ENCODE measurements at places on chromosomes 4 and X.

- no peak for DNase-seq
These were observed 46.5 kb downstream of the ANAPC4 start for GRCh38 chr4:25423548-25423947.

- DNase-seq, result no peak
These were observed 371.8 kb downstream of the FSTL5 start for GRCh38 chr4:161791796-161792556.

DNA sequence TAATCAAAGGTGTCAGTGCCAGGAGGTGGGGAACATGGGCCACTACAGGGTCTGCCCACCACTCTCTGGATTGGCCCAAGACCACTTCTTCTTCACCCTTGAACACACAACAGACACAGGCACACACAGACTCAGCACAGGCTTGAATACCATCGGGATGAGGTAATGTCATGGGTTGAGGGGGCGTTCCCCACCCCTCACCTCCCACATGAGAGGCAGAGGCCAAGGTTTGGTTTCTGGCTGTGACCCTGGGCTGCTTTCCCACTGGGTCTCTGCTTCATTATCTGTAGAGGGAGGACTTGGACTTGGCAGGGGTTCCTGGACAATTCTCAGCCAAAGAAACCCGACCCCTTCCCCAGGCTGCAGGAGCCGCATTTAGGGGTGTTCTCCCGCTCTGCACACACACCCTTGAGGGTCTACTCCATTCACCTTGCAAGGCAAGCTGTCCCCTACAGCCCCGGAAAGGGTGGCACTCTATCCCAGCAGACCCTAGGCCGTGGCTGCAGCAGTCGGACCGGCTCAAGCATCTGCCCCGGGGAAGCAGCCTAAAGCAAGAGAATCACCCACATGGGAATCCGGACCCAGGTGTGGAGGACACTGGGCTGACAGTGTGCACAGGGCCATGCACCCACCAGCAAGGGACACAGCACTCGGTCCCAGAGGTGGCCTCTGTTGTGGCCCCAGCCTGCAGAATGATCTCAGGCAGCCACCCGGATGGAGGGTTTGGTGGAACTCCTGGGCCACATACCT, 62.4 kb downstream of the TRMT44 start:
- DNase-seq, result no peak

- DNase-seq, result no peak
These were observed 79.1 kb upstream of the C1QTNF7 start for GRCh38 chr4:15348695-15349094.

DNA sequence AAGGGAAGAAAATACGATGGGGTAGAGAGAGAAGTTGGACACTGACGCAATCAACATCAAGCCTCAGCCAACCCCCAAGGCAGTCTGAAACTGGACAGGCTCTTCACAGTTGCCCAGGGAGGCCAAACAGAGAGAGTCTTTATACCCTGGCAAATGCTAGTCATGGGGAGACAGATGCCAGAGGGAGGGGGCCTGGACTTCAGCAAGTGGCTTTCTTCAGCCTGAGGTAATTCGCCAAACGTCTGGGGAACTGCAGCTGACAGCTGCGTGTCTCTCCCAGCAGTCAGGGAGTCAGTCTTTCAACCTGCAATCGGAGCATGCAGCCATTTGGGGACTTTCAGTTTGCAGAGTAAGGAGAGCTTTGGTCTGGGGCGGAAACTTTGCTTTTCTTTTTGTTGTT, 521.6 kb downstream of the TRIML1 start:
- no peak for DNase-seq

GRCh38 chr4:140081641-140082390, 72.2 kb downstream of the MAML3 start:
- no peak for DNase-seq

GRCh38 chrX:338836-339400, 20.3 kb upstream of the GTPBP6 start:
- no peak for DNase-seq

GRCh38 chrX:46327566-46328115, 217.6 kb downstream of the ZNF674 start:
- no peak for DNase-seq

DNA sequence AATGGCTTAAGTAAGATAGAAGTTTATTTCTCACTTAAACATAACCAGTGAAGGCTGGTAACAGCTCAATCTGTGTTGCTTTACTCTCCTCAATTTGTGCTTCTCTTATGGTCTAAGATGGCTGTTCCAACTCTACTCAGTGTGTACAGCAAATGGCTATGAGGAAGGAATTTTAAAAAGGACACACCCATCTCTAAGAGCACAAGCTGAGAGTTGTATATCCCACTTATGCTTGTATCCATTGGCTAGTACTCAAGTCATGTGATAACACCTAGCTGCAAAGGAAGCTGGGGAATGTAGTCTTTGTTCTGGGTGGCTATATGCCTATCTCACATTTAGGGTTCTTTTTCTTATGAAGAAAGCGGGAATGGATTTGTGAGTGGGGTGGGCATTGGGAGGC, 63.3 kb downstream of the GPAT3 start:
- DNase-seq, result no peak

DNA sequence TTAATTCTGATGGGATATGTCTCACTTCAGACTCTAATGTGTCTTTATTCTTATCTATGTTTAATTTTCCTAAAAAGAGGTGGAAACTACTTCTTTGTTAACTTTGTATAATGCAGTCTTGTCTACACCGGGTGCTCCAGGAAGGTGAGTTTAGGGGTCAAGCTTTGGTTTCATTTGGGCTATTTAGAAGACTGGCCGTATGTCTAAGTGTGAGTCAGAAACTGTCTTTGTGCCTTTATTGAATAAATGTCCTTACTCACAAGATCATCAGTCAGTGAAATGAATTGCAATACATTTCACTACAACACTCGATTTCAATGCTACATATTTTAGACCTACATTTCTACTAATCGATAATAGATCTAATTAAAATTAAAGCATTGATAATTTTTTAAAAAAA, 56.2 kb downstream of the PROM1 start:
- DNase-seq, result no peak

- DNase-seq, result no peak
These were observed 26.7 kb upstream of the GUCY1A1 start for GRCh38 chr4:155639704-155640523.

DNA sequence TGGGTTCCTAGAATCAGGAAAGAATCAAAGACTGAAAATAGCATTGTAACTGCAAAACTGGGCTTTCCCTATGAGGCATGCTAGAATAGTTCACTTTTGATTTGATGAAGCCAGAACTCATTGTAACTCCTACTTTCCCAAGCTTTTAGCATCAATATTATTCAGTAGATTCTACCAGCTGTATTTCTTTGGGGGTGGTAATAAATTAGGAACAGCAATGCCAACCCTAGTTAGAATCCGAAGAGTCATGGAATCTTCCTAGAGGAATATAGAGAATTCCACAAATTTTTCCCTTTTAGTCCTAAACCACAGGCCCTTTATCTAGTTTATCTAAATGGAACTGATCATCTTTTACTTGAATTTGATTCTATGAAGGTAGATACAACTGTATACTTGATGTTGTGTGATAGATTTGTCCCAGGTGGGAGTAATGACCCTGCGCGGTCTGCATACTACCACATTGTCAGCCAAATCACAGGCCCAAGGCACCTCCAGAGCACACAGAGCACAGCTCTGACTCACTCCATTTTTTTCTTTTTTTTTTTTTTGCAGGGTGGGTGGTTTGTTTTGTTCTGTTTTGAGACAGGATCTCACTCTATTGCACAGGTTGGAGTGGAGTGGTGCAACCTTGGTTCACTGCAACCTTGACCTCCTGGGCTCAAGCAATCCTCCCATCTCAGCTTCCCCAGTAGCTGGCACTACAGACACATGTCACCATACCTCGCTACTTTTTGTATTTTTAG, 66.6 kb downstream of the EDNRA start:
- DNase-seq, result no peak

- no peak for DNase-seq
These were observed 118.7 kb downstream of the BEND2 start for GRCh38 chrX:18102006-18102405.

- no peak for DNase-seq
These were observed 280.5 kb upstream of the GATB start for GRCh38 chr4:152041295-152041694.

- no peak for DNase-seq
These were observed 1.4 kb downstream of the PLXNB3 start for GRCh38 chrX:153765138-153766079.

DNA sequence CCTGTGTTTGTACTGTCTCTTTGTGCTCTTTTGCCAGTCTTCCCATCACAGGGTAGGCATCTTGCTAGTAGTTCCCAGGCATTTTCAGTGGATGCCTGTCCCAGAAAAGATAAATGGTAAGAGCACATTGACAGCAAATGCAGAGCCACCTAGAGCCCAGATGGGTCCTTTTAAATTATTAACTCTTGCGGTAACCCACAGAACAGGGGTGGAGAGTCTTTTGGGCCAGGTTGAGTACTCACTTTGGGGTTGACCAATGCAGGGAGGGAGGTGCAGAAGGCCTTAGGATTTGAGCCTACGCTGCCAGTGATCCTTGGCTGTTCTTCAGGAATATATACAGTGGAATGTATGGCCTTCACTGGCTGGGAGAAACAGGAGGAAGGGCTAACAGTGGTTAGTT, 173.8 kb downstream of the MSN start:
- no peak for DNase-seq

GRCh38 chr4:121009578-121010478, 62.5 kb downstream of the NDNF start:
- DNase-seq, result no peak

DNA sequence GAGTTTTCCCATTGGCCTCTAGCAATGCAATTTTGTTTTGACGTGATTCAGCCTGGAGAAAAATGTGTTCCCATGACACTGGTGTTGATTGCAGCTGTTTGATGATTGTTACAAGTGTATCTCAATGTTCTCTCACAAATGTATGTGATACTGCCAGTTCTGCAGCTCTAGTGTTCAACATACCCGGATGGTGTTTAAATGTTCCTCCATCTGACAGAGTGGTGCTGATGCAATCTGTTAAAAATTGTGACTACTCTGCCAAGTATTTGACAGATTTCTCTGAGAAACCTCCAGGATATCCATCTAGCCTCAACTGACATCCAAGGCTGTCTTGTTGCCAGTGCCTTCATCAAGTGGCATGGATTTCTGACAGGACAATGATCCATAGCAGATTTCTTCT, 657.2 kb upstream of the DIAPH2 start:
- no peak for DNase-seq

- DNase-seq, result no peak
These were observed 131.5 kb downstream of the JADE1 start for GRCh38 chr4:128940971-128941370.

- no peak for DNase-seq
These were observed 149.8 kb upstream of the ARHGEF9 start for GRCh38 chrX:63934791-63935190.

DNA sequence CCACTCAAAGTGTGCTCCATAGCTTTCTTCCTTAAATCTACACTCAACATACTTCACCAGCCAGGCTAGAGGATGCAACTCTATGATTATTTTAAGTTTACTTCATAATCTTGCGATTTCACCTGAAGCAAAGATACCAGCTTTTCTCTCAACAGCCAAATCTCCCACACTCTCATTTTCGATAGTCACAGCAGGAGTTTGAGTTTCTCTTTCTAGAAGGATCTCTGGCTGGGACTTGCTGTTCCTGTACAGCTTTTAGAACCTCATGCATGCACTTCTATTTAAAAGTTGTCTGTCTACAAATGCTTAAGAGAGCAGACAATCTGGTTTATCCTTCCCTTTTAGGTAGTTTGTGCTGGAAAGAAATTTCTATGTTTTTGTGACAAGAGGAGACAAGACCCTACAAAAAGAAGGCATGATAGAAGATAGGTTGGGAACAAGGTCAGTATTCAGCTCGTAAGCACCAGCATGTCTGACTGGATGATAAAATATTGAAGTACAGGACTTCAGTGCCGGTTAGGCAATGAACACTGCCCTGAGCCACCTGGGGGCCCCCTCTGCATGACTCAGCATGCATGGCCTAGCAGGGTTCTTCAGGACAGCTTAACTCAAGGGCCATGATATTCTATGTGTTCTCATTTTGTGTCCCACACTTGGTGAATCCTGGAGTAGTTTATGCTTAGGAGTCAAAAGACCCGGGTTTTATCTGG, 65.6 kb downstream of the ATXN3L start:
- DNase-seq, result no peak

GRCh38 chr4:101921370-101921769, 130.8 kb downstream of the BANK1 start:
- no peak for DNase-seq

DNA sequence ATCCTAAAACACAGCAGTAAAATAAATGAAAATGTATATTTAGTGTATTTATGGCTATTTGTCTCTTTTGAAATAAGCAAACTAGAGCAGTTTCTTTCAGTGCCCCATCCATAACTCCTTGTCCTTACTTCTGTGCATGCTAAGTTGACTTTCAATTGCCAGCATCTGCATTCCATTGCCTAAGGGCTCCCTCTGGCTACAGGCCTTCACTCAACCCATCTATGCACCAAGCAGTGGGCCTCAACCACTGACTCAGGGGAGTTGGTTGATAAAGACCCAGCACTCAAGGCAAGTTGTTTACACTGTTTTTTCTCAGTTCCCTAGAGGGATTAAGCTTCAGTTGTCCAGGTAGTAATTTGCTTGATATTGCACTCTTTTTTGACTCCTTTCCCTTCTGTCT, 265.7 kb downstream of the IQCM start:
- no peak for DNase-seq

DNA sequence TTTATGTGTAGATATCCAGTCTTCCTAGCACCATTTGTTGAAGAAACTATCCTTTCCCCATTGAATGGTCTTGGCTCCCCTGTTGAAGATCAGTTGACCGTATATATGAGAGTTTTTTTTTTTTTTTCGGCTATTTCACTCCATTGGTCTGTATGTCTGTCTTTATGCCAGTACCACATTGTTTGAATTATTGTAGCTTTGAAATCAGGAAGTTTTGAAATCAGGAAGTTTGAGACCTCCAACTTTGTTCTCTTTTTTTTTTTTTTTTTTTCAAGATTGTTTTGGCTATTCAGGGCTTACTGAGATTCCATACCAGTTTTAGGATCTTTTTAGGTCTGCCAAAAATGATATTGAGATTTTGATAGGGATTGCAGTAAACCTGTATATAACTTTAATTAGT, 4.3 kb upstream of the SCD5 start:
- DNase-seq, result no peak

GRCh38 chr4:136831553-136831952, 700.7 kb downstream of the PCDH18 start:
- DNase-seq, result no peak

GRCh38 chr4:123545667-123546572, 149.3 kb downstream of the SPRY1 start:
- no peak for DNase-seq

- no peak for DNase-seq
These were observed 440.2 kb downstream of the INPP4B start for GRCh38 chr4:142405695-142406498.

- no peak for DNase-seq
These were observed 23.1 kb downstream of the SASH3 start for GRCh38 chrX:129802863-129803262.
